ENCODE measurements at places on chromosomes 11 and 22.

- no peak for DNase-seq
These were observed 76.4 kb downstream of the CDKN1C start for GRCh38 chr11:2808850-2809846.

DNA sequence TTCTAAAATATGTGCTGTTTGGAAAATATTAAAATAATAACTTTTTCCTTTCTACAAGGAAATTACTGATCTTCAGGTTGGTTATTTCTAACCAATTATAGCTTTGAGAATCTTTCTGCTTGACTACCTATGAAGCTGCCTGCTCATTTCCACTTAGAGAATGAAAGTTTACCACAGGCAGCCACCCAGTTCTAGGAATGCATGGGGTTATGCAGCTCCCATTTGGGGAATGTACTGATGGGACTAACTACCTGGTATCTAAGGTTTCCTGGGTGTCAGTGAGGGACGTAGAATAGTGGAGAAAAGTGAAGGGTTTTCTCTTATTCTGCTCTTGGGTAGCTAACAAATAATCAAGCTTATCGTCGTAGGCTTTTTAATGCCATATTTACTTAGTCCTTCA, 73.4 kb downstream of the DEUP1 start:
- DNase-seq, result no peak

DNA sequence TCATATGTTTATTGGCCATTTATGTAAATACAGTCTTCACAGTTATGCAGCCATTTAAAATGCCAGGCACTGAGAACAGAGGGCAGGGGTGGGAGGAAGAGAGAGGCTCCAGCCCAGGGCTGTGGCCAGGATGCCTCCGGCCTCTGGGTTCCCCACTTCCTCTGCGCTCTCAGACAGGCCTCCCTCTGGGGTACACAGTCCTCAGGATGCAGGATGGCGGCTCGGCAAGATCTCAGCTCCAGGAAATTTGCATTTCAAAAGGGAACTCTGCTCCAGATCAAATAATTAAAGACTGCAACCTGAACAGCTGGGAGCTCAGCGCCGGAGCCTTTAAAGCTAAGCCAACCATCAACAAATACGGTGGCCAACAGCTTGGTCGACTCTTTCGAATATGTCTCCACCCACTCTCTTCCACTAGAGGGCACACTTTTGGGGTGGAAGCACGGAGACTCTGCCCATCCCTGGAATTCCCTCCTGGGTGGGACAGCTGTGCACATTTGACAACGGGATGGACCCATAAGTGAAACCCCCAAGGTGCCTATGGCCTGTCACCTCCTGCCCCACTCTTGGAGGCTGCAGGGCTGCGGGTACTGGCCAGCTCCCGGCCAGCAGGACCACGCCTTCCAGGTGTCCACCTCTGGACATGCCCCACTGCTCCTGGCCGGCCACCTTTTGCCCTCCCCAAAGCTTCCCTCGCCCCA, 1044.7 kb downstream of the BRD1 start:
- no peak for DNase-seq

DNA sequence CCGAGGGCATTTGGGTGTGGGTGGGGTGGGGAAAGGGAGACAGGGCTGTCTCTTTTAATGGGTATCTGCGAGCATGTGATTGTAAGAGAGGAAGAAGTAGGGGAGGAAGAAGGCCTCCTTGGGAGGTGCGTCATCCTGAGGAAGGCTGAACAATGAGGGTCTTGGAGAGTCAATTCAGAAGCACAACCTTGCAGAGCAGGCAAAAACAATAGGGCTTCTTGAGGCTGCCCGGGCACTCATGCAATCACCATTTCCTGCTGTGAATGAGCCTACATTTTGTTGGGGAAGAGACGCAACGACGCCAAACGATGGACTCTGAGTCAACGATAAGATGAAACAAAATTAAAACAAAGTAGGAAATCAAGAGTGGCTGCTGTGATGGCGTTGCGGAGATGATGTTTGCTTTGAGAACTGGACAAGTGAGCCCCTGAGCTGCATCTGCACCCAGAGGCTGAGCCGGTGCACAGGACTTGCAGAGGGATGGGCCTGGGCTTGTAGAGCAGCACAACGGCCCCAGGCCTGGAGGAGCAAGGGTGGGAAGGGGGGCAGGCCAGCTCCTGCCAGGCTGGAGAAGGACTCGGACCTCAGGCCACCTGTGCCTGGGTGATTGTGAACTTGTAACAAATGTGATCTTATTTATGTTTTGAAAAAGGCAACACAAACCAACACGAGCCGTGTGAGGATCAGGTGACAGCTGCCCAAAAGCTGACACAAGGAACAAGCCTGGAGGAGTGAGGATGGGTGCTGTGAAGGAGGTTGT, 92.3 kb upstream of the B3GAT1 start:
- no peak for DNase-seq

- DNase-seq, result no peak
These were observed 77.3 kb downstream of the ARHGEF12 start for GRCh38 chr11:120413480-120413879.

GRCh38 chr22:30867746-30868662, 100.6 kb downstream of the MORC2 start:
- DNase-seq, result no peak

DNA sequence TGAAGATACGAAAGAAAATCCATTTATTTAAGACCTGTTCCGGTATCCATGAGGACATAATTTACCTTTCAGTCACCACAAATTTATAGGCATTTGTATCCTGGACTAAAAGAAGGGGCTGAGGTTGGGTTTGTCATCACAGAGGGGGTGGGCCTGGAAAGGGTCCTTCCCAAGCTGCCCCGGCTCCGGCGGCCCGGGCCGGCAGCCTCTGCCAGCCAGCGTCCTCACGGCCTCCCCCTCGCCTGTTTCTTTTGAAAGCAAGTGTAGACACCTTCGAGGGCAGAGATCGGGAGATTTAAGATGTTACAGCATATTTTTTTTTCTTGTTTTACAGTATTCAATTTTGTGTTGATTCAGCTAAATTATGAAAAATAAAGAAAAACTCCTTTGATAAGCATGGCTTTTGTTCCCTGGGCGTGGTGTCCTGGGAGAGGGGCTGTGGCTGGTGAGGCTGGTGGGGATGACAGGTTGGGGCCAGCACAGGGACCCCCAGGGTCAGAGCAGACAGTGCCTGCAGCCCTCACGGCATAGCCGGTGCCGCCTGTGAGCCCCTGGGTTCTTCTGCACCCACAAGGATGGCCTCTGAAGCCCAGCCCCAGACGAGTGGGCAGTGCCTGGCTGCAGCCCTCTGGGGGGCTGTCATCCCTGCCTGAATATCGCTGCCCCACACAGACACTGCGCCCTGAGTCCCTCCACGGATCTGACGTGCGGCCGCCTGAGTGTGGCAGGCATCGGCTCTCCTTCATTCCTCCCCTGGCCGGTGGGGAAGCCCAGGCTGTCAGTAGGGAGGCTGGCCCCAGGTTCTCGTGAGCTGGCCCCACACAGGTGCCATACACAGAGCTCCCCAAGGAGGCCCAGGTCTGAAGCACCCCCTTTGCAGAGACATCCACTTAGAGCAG, 1075.9 kb downstream of the BRD1 start:
- no peak for DNase-seq

- no peak for DNase-seq
These were observed 32.2 kb upstream of the HMOX1 start for GRCh38 chr22:35348703-35349102.

DNA sequence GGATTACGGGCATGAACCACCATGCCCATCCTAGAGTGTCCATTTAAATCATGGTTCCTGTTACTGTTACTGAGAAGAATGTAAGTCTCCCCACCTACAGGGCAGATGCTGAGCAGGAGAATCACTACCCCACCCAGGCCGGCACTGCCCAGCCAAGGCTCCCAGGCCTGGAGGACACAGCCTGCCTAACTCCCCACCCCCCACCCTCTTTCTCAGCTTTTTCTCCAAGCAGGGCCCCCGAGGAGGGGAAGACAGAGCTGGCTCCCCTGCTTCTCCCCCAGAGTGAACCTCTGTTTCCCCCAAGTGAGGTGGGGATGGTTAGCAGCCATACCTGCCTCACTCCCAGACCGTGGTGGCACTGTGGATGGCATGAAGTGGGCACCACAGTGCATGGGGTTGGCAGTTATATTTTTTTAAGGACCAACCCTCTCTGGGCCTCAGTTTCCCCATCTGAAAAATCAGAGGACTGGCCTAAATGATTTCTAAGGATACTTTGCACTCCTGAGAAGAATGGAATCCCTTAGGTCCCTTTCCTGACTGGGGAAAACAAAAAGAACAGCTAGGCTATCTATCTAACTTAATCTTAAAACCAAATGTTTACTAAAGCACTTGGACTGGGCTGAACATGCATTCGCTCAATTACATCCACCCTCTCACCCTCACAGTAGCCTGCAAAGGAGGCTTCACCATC, 5.0 kb downstream of the CBX7 start:
- DNase-seq, result no peak

DNA sequence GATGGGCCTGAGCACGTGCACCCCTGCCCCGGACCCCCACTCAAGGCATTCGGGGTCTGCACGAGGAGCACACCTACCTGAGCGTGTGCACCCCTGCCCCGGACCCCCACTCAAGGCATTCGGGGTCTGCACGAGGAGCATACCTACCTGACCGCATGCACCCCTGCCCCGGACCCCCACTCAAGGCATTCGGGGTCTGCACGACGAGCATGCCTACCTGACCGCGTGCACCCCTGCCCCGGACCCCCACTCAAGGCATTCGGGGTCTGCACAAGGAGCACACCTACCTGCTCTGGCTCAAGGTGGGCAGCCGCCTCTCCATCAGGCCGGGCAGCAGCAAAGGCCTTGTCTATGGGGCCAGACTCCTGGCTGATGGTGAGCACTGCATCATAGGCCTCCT, 48.7 kb upstream of the LRRC32 start:
- no peak for DNase-seq
